ENCODE measurements at places on chromosomes 3 and 15.

DNA sequence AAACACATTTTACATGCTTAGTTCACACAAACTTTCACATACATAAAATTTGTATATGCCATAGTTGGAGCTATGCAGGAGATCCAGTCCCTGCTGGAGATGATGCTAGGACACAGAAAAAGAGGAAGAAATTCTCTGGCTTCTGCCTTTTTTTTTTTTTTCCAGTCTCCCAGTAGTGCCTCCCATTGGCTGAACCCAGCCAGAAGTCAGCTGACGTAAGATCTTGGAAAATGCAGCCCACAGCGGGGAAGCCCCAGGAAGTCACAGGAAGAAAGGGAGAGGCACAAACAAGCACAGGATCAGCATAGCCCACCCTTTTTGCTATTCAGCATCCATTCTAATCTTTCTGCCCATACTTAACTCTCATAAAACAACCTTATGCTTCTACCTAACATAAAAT lies 38.5 kb downstream of the SCN11A start:
- DNase-seq: no peak

- DNase-seq: no peak
Observed at GRCh38 chr15:40364251-40364650, 6.2 kb downstream of the DISP2 start.

- DNase-seq: no peak
Observed at GRCh38 chr3:120752865-120753264, 10.3 kb downstream of the GTF2E1 start.

DNA sequence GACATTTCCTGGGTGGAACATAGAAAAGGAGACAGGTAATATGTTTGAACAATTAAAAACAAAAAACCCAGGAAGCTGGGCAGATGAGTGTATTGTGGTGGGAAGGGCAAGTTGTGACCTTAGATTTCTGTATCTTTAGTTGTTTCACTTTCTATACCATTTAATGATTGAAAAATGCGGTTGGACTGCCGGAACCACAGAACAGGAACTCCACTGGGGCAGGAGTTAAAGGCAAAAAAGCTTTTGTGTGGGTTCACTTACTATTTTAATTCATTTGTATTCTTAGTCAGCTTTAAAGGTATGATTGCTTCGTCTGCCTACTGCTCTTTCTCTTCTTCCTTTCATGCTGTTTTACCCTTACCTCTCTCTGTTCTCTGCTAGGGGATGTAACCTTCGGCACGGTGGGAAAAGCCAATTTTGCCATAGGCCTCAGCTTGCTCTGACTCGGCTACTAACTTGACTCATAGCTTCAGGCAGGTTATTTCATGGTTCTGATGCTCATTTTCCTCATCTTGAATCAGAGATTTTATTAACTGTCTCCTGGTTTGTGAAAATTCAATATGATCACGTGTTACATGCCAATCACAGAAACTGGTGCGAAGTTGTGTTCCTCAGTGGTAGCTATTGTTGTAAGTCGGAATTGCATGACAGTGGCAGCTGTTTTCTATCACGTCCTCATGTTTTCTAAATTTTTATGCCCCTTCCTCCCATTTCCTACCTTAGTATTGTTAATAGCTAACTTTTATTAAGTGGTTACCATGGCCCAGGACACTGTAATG lies 1.6 kb upstream of the MCTP2 start:
- DNase-seq: no peak

- peak; percentile 92 for DNase-seq
Observed at GRCh38 chr3:45224824-45225464, 1.1 kb downstream of the TMEM158 start.

GRCh38 chr15:100785181-100786138 lies 94.2 kb upstream of the ALDH1A3 start:
- no peak for DNase-seq

- DNase-seq: peak; percentile 72
Observed at GRCh38 chr3:147397155-147397874, 9.0 kb downstream of the ZIC4 start.

All from astrocyte of the hippocampus (primary cell).